Motor neuron (in vitro differentiated cells): ENCODE measurements at places on chromosomes 1 and 21. TPM values are rescaled to one million over a fixed set of nuclear protein-coding genes. Genes with fewer than 3 reads are reported as not detected.

- peak; percentile 62 for ATAC-seq
These were observed 636 bp downstream of the VAMP4 start for GRCh38 chr1:171740987-171741871.

DNA sequence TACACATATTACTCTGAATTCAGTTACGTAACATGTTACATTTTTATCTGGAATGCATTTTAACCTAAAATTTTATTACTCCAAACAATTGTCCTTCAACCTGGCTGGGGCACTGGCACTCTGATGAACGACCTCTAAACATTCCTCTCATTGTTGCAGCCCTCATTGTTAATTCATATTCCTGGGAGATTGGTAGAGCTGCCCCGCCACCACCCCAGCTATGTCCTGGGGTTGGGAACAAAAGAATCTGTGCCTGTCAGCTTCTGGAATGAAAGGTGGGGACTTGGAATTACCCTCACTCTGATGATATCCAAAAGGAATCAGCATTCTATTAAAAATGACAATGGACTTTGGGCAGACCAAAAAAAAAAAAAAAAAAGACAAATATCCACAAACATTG lies 38.0 kb upstream of the DESI2 start:
- ATAC-seq, result no peak

GRCh38 chr1:154097873-154098272 lies 57.0 kb downstream of the NUP210L start:
- ATAC-seq, result no peak

GRCh38 chr1:59635097-59635496 lies 179.7 kb upstream of the HOOK1 start:
- ATAC-seq, result peak; percentile 41

A3GALT2 gene
- not detected in 2 replicates for total RNA-seq

CYP4Z1 gene
- 13.5 and 14.4 TPM in 2 replicates for total RNA-seq

PLA2G2A gene
- 1.0 TPM in 1 of 2 replicates, not detected in the other for total RNA-seq

PPP1R12B gene
- 113 and 118 TPM in 2 replicates for total RNA-seq
